ENCODE measurements at places on chromosomes 6 and 20. TPM values are rescaled to one million over a fixed set of nuclear protein-coding genes. Genes with fewer than 3 reads are reported as not detected.
A peak's percentile ranks its signal among the peaks of the same experiment; 100 is the strongest.

The IMPG1 gene
- polyA plus RNA-seq = 0.17 TPM

The PCSK2 gene
- polyA plus RNA-seq = 0.09 TPM

The NKX2-2 gene
- polyA plus RNA-seq = not detected

The MTFR2 gene
- 12.7 TPM for polyA plus RNA-seq

The BCL2L1 gene
- polyA plus RNA-seq = 61.8 TPM

The F13A1 gene
- 0.01 TPM for polyA plus RNA-seq

The ZSCAN31 gene
- 2.9 TPM for polyA plus RNA-seq

The PPP1R3G gene
- polyA plus RNA-seq = 0.10 TPM

The RWDD1 gene
- polyA plus RNA-seq = 53.8 TPM

The SALL4 gene
- 0.32 TPM for polyA plus RNA-seq

The FRK gene
- 0.21 TPM for polyA plus RNA-seq

The SLC2A10 gene
- polyA plus RNA-seq = 20.4 TPM

The GSTA3 gene
- not detected for polyA plus RNA-seq

The DPPA5 gene
- not detected for polyA plus RNA-seq

GRCh38 chr20:7094438-7094997 lies 327.0 kb downstream of the BMP2 start:
- DNase-seq = peak; percentile 38

GRCh38 chr6:139533573-139534471 lies 159.4 kb upstream of the CITED2 start:
- DNase-seq = peak; percentile 81

- DNase-seq = no peak
These were observed 628.8 kb upstream of the SLC35B3 start for GRCh38 chr6:9064156-9064555.

DNA sequence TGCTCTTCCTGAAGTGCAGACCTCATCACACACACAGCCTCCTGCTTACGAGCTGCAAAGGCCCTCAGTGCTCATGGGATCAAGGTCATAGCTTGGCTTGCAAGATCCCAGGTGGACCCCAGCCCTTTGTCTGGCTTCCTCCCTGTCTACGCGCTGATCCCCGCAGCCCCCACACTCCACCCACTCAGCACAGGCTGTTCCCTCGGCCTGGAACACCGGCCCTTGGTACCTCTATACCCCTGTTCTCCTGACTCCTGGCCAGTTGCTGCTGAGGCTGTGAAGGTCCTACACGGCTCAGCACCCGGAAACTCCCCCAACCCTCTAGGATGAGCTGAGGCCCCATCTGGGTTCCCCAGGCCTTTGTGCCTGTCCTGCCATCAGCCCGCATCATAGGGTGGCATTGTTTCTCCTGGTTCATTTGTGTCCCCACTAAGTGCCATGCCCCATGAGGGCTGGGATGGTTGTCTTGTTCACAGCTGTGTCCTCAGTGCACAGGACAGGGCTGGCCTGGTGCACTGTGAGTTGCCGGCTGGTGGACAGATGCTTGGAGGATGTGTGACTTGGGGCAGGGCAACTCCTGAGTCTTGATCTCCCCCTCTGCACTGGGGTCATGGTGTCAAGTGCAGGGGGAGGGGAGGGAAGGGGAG lies 57.0 kb downstream of the ADNP start:
- no peak for DNase-seq

GRCh38 chr6:38479331-38479730 lies 160.4 kb downstream of the BTBD9 start:
- no peak for DNase-seq

- no peak for DNase-seq
These were observed 197.1 kb upstream of the RGS17 start for GRCh38 chr6:153328194-153328593.

GRCh38 chr6:13579911-13580310 lies 5.5 kb downstream of the SIRT5 start:
- DNase-seq = no peak

DNA sequence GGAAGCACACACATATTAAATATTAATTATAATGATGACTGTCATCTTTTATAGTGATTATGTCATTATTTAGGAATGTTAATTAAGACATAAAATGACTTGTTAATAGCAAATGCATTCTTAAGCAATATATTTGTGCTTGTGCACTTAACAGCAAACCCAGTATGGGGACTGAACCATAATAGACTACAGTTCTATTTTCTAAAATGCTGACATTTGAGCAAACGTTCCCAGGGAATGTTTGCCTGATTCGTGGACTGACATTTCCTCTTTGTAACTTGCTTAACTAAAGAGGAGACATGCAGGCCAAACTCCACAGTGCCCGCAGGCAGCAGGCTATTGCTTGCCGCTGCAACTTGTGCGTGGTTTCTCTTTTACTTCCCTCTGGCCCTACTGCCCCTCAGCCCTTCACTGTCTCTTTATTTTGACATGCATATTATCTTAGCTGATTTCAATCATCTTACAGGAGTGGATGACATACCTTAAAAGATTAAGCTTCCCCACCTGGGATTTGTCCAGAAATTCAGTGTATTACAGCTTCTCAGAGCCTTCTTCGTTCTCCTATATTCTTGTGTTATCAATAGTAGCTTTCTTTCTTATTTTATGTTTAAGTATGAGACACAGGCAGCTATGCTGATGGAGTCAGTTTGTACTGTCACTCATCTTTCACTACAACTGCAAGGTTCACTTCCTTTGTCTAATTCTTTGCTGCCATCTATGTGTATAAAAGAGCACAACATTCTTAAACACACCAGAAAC lies 141.5 kb downstream of the GMDS start:
- DNase-seq = peak; percentile 70

DNA sequence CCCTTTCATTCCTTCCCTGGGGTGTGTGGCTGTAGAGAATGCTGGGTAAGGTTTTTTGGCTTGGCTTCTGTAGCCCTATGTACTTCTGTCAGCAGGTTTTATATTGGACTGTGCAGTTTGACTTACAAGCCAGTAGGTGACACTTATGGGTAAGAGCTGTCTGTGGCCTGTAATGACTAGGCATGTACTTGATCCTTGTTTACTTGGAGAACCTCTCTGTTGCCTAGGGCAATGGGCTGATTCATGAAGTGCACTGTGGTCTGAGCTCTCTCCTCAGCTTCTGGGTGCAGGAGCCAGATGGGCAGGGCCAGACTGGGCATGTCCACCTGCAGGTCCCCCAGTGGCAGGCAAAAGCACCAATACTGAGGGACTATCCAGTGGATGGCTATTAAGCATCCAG lies 544.6 kb downstream of the ADGRB3 start:
- peak; percentile 37 for DNase-seq

DNA sequence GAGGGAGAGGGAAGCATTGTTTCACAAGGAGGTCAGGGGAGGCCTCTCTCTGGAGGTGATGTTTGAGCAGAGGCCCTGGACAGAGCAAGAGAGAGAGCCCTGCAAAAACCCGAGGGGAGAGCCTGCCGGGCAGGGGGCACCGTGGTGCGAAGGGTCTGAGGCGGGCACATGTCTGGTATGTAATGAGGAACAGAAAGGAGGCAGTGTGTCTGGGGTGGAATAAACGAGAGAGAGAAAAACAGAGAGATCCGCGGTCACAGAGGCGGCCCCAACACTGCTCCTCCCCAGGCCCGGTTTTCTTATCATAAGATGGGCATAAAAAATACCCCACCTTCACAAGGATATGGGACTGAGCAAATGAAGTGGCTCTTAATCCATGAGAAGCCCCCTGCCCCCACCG lies 119.2 kb downstream of the PREX1 start:
- DNase-seq = no peak

- DNase-seq = no peak
These were observed 15.3 kb downstream of the TTI1 start for GRCh38 chr20:38017959-38018358.

DNA sequence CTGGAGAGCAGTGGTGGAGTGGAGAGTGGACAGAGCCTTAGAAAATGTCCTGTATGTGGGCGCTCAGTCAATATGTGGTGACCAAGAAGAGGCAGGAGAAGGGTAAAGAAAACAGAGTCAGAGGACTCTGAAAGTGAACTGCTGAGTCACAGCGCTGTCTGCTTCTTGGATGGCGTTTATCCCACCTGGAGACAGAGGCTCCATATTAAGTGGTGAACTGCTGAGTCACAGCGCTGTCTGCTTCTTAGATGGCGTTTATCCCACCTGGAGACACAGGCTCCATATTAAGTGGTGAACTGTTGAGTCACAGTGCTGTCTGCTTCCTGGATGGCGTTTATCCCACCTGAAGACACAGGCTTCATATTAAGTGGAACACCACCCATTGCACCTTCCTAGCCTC lies 119.3 kb upstream of the RALGAPA2 start:
- no peak for DNase-seq

- no peak for DNase-seq
These were observed 4.6 kb upstream of the OSBPL2 start for GRCh38 chr20:62233684-62234083.

DNA sequence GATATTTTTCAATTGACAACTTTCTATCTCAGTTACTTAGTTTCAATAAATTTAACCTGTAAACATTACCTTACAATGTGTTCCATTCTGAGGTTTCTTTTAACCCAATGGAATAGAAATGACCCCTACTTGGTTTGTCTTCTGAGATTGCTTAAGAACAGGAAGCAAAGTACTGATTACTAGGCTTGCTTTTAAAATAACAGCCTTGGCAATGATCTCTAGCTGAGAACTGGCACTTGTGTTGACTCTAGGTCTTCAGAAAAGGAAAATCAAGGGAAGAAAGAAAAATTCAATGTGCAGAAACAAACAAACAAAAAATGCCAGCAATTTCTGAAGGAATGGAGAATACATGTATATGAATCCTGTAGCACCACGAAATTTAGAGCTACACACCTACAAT lies 66.1 kb downstream of the SYNE1 start:
- DNase-seq = no peak

GRCh38 chr6:145733810-145734209 lies 1.5 kb downstream of the EPM2A start:
- no peak for DNase-seq

DNA sequence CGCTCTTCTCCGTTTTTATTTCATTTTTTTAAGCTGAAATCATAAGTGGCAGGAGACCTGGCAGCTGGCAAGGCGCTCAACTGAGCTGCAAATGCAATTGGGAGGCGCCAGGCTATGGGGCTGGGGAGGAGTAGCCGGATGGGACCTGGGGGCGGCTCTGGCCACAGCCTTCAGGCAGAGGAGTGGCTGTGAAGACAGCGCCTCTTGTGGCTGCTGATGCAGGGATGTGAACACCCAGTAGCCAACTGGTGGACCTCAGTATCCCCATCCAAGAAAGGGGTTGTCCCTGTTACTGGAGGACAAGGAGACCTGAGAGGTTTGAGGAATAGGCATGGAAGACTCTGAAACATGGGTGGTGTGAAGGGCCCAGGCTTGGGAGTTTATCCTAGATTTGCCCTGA lies 12.6 kb downstream of the KCNK17 start:
- no peak for DNase-seq

- peak; percentile 15 for DNase-seq
These were observed 43.8 kb downstream of the BMP6 start for GRCh38 chr6:7769702-7770101.

GRCh38 chr6:43883847-43884651 lies 114.0 kb downstream of the VEGFA start:
- no peak for DNase-seq

DNA sequence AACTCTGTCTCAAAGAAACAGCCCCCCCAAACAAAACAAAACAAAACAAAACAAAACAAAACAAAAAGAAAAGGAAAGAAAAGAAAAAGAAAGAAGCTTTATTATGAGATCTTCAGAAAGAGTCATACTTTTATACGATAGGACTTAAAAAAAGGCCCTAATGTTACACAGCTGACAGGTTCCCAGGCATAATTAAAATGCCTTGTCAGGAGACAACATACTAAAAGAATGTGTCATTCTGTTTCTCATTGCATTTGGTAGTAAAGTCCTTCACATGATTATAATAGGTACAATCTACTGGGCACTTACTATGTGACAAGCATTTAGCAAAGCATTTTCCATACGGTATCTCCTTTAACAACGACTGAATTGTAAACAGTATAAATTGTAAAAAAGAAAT lies 36.4 kb upstream of the RPN2 start:
- DNase-seq = no peak

GRCh38 chr6:134293659-134294161 lies 24.2 kb downstream of the SGK1 start:
- DNase-seq = no peak

DNA sequence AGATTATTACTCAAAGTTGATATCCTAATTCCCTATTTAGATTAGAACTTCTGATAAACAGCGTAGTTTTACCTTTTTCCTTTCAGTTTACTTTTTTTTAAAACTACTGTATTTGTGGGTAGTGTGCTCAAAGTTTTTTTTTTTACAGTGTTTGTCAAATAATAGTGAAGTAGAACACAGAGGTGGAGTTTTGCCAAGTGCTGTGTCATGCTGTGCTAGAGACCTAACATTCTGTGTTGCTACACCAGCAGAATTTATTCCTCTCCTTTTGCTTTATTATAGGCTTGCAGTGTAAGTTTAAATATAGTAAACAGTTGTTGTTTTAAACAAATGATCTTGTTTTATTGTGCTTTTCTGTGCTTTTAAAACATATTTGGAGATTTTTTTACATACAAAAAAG lies 125.4 kb downstream of the HIVEP1 start:
- peak; percentile 86 for DNase-seq

GRCh38 chr6:119184008-119184648 lies 105.7 kb upstream of the FAM184A start:
- DNase-seq = no peak

DNA sequence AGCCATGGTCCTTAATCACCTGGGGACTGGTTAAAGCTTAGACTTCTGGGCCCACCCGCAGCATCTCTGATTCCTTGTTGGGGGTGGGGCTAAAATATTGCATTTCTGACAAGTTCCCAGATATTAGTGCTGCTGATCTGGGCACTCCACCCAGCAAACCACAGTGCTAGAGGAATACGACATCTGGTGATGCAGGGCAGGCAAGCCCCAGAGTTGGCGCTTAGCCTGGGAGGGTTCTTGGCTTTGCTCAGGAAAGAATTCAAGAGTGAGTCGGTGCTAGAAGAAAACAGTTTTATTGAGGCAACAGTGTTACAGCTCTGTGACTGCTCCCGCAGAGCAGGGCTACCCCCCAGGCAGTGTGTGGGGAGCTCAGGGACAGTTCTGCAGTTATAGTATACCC lies 210.7 kb downstream of the TFAP2C start:
- no peak for DNase-seq

DNA sequence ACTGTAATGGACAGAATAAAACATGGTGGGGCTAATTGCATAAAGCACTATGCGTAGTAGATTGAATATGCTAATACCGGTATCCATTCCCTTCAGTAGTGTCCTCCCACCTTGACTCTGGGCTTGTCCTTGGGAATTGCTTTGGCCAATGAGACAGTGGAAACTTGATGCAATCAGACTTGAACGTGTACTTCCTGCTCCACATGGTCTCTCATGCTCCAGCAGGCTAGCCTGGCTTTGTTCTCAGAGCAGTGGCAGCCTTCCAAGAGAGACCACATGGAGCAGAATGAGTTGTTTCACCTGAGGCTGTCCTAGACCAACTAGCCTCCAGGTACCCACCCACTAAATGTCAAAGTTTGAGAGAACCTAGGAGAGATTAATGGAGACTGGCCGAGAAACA lies 37.0 kb upstream of the BTBD3 start:
- DNase-seq = no peak

DNA sequence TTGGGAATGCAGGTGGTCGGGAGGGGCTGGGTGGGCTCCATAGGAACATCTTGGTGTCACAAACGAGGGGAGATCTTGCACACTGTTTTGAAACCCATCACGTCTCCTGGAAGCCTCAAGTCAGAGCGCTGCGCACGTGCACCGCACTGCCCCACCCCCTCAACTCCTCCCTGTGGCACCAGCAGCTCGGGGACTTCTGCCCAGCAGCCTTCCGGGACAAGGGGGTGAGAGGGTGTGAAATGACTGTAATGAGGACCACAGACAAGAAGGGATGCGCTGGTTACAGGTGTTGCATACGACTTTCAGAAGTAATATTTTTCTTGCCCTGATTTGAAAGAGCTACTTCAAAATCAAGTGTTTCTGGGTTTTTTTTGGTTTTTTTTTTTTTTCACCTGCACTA lies 60.3 kb downstream of the FOXC1 start:
- DNase-seq = no peak

Measured in fibroblast of lung (primary cell).